Stimulated activated CD4-positive, alpha-beta T cell treated with anti-CD3 and anti-CD28 coated beads, Interleukin-12 subunit alpha, Interleukin-12 subunit beta, amount 100 ng/mL, for 4 hours (primary cell): ENCODE measurements at places on chromosomes 3 and 15.

- peak; percentile 28 for DNase-seq
These were observed 375 bp downstream of the HEG1 start for GRCh38 chr3:125055331-125055912.

DNA sequence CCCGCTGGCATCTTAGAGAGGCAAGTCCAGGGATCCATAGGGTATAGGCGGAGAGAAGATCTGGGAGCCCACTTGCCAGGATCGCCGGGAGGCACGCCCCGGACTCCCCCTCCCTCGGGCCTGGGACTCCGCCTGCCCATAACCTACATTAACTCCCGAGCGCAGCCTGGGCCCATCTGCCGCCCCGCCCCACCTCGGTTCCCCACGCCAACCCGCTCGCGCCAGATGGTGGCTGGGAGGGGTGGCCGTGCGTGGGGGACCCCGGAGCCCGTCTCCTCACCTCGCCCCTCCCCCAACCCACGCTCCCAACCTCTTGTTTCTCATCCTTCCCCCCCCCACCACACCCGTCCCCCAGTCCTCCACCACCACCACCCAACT, 1.7 kb upstream of the DLL4 start:
- no peak for DNase-seq

DNA sequence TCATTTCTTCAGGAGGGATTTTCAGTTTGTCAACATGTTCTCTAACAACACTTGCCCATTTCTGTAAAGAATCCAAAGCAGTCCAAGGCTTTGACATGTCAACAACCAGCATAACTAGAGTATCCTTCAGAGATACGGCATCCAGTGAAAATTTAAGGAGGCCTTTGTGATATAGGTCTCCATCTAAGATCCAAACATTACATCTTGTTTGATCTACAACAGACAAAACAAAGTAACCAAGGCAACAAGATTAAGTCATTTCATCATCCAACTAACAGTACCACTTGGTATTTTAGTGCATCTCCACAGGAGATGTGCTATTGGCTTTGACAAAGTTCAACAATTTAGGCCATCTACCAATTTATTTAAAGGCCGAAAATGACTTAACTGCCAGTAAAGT, 25.8 kb downstream of the DYNC1LI1 start:
- DNase-seq, result no peak

DNA sequence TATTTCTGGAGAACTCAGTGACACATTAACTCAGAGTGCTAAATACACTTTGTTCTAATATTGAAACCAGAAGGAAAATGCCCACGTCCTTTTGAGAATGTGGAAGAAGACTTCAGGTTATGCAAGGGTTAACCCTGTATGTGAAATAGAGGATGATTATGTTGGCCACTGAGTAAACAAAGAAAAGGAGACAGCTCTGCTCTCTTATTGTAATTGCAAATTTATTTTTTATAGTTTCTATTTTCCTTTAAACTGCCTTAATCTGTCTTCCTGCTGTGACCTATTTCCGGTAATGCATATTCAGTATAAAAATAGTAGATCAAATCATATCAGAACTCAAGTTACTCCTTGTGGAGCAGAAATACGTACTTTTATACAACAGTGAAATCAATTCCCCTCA, 1239.2 kb downstream of the ROBO2 start:
- no peak for DNase-seq

GRCh38 chr3:30289324-30289723, 317.1 kb upstream of the TGFBR2 start:
- DNase-seq, result no peak

DNA sequence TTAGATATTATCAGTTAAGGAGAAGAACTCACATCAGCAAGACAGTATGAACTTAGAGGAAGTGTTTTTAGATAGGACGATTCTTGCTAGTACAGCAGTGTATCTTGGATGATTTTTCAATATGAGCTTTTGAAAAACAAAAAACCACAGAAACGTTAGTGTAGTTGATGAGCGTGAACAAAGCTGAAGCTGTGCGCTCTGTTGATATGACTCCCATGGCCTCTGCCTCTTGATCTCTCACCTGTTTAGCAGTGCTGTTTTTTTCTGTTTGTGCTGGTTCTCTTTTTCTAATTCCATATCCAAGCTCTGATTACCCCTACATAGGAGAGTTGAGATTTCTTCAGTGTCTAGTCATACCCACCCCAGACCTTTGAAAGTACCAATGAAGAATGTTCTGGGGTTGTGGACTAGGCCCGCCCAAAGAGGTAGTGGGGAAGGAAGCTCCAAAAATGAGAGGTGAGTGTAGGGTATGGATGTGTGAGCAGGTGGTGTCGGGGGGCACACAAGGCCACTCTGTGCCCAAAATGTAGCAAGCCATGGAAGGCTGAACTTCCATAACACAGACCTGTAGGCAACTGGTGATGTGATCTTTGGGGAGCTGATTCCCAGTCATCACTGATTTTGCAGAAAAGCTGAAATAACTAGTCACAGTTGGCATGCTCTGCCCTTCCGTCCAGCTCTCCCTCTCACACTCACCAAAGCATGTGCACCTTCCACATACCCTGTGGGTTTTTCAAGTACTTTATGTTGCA, 20.0 kb upstream of the CMTM7 start:
- DNase-seq, result no peak

DNA sequence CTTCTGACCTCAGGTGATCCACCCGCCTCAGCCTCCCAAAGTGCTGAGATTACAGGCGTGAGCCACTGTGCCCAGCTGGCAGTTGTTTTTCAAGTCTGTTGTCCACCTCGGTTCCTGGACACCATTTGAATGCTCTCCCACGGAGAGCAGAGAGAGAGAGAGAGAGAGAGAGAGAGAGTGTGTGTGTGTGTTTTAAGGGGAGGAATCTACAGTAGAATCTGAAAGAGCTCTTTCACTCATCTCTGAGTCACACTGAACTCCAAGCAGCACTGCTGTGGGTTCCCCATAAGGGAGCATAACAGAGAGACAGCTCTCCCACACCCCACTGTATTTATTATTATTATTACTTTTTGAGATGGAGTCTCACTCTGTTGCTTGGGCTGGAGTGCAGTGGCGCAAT, 156.6 kb downstream of the RPLP1 start:
- DNase-seq, result no peak

GRCh38 chr3:6282918-6283317, 578.0 kb upstream of the GRM7 start:
- no peak for DNase-seq

DNA sequence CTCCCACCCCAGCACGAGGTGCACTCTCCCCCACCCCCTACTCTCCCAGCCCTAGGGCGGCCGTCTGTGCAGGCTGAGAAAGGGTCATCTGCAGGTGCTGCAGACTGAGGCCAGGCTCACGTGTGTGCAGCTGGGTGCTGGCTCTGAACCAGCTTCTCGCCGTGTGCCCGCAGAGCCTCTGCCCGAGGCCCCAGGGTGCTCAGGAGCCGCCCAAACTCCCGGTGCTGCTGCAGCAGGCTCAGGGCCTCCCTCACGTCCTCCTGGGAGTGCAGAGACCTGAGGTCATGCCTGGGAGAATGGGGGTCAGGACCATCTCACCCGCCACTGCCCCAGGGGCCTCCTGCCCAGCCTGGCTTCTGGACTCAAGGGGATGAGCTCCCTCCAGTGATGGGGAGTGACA, 17.2 kb downstream of the SPTBN5 start:
- no peak for DNase-seq

- no peak for DNase-seq
These were observed 62.0 kb downstream of the P3H2 start for GRCh38 chr3:190058521-190059241.

DNA sequence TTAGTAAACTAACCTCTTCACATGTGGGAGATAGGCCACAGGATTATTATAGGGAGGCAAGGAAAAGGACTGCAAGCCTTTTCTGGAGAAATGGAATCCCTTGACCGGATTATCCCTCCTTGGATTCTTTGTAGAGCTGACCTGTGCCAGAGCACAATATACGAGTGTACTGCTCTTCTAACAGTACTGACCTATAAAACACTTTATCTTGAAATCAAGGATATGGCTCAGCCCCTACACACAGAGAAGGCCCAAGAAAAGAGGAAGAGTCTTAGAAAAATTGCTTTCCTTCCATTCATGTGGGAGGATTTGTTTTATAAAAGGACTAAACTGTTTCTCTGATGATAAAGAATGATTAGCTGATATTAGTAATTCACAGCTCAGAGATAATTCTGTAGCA, 42.2 kb downstream of the DMXL2 start:
- no peak for DNase-seq
